ENCODE measurements at places on chromosomes 6 and 20.

DNA sequence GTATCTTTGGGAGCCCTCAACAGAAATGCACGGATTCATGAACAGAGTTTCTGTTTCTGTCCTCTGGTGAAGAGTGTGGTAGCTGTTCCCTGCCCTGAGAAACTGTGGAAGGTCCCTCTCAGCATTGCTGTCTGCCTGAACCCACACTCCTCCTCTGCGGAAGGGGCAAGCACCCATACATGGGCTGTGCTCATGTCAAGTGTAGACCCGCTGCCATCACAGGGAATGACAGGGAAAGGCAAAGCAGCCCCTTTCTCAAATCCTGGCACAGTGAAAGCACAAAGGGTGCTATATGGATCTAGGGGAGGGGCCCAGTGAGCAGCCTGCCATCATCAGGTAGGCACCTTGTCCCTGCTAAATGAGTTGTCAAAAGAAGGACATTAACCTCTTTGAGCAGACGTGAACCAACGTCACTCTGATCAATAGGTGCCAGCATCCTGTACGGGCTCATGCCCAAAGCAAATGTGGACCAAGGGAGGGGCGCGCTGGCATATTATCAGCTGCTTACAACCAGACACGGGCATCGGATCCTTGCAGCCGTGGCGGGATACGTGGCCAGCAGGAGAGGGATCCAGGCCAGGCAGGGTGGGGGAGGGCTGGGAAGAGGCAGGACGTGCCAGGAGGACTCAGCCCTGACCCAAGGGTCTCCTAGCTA lies 231.2 kb upstream of the PMEPA1 start:
- no peak for DNase-seq

DNA sequence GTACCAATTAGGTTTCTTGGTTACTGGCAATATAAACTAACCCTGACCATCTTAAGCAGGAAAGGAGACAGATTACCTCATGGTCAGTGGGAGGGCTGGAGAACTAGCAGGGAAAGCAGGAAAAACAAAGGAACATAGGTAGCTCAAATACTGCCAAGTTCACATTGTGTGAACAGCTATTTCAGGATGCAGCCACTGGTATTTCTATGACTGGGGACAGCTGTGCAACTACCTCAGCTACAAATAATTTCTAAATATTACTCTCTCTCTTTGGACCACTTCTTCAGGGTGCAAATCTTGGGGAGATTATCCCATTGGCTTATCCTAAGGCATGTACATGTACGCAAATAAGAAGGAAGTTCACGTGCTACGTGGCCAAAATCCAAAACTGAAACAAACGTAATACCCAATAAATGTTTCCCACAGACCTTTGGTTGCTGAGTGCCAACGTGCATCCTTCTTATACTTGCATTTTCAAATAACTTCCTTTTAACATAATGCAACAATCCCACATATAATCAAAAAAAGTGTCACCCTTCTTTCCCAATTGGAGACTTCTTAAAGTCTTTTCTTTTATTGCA lies 180.9 kb downstream of the PHF3 start:
- no peak for DNase-seq

- DNase-seq = no peak
Observed at GRCh38 chr6:80179695-80180094, 73.2 kb downstream of the BCKDHB start.

DNA sequence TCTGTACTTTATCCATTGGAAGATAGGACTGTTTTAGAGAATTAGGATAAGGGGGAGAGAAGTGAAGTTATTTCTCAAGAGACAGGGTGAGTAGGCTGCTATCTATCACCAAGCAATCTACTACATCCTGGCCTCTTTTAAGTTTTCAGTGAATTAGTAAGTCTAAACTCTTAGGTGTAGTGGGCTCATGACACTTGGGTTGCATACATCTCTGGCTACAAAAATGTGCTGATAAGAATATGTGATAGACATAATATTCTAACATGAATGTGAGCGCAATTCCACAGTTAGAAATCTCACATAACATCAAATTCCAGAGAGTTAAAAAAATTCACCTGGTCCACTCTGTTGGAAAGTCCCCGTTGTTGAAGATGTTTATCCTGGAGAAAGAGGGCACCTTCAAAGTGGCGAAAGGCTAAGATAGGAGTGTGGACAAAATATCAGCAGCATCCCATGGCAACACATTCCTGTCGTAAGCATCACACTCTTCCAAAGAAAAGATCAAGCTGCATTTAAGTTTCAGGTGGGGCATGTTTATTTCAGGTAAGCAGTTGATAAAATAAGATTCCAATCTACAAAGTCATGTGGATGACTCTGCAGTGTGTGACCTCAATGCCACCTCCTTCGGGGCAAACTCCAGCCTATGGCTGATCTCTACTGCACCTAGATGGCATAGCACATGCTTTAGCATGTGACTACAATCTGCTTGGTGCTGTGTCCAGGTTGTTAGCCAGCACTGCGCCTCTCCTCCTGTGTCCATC lies 111.7 kb upstream of the NEDD9 start:
- DNase-seq = no peak

DNA sequence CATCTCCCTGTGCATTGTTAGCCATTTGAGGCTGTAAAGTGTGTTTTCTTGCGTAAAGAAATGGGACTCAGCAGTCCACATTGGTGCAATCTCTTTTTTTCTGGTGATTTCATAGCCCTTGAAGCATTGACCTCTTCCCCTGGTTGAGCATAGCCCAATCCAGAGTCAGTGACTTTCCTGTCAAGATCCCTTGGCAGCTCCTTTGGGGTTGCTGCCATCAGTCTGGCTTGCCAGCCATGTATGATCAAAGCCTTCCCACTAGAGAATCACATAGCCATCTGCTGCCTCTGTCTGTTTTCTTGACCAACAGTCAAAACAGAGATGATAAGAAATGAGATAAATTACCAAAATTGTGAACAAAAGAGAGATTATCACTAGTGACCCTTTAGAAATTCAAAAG lies 19.6 kb downstream of the HLA-A start:
- DNase-seq = no peak

GRCh38 chr6:89023591-89024441 lies 56.7 kb upstream of the PNRC1 start:
- no peak for DNase-seq

DNA sequence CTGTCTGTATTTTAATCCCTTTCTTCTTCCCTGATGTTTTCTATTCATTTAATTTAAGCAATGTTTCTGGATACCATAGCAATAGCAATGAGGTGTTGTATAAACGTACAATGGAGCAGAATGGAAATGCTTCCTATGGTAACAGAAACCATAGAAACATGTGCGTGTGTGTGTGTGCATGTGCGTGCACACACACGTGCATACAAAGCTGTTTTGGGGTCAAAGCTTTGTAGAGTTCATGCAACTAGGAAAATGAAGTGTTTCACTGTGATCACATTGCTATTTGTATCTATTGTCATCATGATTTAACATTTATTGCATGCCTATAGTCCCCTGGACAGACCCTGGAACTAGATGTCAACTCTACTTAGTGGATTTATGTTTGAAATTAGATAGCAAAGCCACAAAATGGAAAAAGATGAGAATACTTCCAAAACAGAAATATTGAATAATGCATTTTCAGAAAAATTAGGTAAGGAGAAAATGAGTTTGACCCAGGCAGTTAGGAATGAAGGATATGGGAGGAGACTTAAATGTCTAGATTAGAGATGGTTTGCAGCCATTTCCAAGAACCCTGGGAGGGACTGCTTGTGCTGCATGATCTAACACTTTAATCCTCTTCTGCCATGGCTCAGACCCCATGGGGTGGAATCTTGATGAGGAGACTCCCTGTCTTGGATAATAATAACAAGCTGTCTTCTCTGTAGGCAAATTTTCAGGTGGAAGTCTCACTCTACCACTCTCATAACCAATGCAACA lies 124.4 kb downstream of the TRMT11 start:
- no peak for DNase-seq

GRCh38 chr6:150590446-150590845 lies 9.2 kb upstream of the PLEKHG1 start:
- no peak for DNase-seq

GRCh38 chr6:11245381-11246256 lies 13.2 kb upstream of the NEDD9 start:
- no peak for DNase-seq

DNA sequence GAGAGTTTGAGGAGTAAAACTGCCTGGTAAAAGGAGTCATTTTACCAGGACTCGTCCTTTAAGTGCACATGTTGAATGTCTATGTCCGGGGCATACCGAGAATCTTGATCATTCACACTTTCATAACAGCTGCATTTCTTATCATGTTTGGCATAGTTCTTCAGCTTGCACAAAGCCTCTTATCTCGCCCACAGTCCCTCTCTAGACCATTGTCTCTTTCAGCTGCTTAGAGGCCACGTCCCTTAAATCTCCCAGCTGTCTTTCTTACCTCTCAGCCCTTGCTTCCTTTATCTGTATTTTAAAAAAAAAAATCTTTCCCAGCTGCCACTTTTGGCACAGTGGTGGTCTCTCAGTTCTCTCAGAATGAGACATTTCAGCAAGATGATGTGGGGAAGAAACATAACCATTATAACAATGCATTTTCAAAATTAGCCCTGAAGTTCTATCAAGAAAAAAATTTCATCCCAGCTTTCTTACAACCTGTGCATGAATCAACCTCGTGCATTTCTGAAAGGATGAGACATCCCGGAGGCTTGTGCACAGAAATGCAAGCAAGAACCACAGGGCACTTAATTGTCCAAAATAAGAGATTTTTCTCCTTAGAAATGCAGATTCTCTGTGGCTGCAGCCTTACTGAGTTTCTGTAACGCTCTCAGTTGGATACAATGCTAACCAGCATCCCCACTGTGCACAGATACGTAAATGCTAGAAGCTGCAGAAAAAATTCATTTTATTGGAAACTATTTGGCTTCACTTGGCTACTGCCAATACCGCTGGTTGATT lies 24.2 kb downstream of the RBM24 start:
- peak; percentile 42 for DNase-seq

GRCh38 chr20:20276811-20277530 lies 90.9 kb upstream of the INSM1 start:
- DNase-seq = no peak

DNA sequence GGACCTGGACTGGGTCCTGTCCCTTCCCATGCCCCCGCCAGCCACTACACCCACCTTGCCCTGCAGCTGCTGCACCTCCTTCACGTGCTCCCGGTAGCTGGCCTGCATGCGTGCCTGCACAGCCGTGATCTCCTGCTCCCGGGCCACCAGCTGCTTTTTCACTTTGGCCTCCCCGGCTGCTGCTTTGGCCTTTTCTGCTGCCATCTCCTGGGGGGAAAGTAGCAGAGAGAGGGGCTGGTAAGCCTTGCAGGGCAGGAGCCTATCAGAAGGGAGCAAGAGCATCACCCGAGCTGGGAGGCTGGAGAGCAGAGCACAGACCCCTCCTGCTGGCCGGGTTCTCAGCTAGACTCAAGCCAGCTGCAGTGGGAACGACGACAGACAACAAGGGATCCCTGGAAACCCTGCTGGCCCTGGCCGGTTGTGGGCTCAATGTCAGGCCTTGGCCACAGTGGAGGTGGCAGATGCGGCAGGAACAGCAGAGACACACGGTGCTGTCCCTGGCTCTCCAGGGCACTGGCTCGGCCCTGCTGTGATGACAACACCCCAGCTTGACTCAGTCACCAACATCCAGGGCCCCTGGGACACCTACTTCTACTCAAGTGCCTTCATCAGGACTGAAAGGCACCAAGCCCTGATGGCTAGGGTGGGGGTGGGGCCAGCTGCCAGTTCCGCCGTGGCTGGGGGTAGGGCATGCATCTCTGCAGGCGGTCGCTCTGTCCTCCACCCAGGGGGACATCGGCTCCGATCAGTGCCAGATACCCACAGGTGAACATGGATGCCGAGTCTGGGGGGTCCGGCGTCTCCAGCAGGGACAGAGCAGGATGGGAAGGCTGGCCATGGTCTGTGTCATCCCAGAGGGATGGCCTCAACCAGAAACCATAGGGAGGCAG lies 45.3 kb downstream of the RRBP1 start:
- peak; percentile 93 for DNase-seq

DNA sequence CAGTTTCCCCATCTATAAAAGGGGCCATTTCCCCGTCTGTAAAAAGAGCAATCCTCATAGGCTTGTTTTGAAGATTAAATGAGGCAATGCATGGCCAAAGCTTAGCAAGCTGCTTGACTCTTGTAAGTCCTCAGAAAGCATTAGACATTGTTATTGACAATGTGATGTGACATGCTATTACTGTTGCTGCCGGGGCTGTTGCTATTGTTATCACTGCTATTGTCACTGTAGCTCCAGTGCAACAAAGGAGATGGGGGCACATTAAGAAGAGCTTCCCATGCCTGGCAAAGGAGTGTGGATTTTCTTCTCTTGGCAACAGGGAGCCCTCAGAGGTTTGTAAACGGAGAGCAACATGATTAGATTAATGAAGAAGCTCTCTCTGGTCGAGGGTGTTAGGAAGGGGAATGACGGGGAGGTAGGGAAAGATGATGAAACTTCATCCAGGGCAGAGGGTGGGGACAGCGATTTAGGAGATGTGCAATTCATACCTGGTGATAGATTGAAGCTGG lies 33.1 kb upstream of the FAM83D start:
- DNase-seq = no peak

GRCh38 chr6:63816982-63817436 lies 181.4 kb downstream of the PHF3 start:
- DNase-seq = peak; percentile 50

GRCh38 chr6:132843316-132844035 lies 29.1 kb downstream of the RPS12 start:
- DNase-seq = no peak

DNA sequence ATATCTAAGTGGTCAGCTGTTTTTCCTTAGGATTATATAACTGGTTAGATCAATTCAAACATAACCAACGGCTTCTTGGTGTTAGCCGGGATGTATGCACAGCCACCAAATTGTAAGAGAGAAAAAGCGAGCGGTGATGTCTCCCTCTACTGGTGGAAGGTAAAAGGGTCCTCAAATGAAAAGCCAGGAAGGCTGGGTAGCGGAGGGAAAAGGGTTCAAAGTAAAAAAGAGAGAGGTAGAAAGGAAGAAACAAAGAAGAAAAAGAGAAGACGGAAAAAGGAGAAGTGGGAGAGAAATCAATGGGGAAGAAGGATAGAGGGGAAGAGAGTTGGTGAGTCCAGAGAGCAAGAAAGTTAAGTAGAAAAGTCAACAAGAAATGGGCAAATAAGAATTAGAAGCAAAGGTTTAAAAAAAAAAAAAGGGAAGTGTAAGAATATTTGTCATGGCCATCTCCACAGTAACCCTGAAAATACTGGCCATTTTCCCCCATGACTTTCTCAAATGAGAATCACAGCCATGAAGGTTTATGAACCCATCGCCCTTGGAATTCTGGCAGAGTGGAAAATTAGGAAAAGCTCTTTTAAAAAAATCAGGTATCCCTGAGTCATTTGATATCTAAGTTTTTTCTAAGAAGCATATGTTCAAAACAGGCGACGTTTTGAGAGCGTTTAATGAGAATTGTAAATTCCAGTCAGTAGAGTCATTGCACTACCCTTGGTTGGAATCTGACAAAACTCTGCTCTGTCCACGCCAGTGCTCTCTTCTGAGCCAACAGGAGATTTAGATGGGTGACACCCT lies 155.6 kb upstream of the SNX9 start:
- peak; percentile 82 for DNase-seq

Data from H7 (cell line).